CD4-positive, alpha-beta T cell treated with Interleukin-4 for 4 hours (primary cell): ENCODE measurements at places on chromosomes 7 and 10.

DNA sequence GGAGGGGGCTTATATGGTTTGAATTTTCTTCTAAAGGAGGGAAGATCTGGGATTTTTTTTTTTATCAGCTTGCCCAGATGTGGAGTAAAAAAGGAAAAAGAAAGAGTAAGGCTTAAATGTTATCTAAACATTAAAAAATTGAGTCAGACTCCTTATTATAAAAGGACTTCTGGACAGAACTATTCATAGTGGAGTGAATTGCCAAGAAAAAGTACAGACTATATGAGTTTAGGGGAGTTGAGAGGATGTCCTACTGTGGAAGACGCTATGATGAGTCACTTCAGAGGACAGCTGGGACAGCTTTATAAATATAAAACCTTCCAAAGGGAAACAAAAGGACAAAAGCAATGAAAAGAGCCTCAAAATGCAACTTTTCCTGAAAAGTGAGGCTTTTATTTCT lies 73.0 kb downstream of the TFPI2 start:
- DNase-seq = no peak

GRCh38 chr10:104368381-104368780 lies 14.7 kb downstream of the CFAP58 start:
- DNase-seq = no peak

- no peak for DNase-seq
These were observed 130.3 kb downstream of the ST7 start for GRCh38 chr7:117083648-117084047.

DNA sequence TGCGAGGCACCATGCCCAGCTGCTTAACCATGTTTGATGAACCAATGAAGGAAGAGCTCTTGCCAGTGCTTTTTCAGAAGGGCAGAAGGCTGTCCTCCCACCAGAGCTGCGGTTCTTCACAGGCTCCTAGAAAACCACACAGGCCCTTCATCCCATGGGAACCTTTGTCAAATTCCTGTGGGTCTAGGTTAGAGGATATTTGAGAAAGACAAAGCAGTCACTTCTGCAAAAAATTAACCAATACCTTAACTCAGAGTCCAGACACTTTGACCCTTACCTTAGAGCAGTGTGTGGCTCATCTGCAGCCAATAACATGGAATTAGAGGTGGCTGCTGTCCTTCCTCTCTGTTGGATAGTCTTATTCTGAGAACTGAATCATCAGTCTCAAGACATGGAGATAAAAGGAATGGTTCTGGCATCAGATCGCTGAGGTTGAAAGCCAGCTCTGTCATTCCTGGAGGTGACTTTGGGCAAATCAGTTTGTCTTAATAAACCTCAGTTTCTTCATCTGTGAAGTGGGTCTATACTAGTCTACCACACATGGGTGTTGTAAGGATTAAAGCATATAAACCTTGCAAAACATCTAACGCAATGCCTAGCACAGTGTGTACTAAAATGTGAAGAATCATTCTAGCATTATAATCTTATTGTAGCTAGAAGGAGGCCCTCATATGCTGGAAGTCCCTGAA lies 65.1 kb upstream of the PIP4K2A start:
- DNase-seq = no peak

DNA sequence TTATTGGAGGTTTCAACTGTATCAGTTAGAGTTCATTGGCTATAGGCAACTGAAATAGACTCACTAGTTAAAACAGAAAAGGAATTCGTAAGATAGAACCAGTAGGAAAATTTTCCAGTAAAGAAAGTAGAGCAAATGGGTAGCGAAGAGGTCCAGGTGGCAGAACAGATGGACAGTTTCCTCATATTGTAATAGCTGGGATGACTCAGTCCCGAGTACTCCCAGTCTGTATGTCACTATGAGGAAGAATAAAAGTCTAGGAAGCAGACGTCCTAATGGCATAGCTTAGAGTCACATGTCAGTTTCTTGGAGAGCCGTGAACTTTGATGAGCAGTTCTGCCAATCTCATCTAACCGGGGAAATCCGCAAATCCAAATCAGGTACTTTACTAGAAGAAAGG lies 95.3 kb downstream of the RNF32 start:
- no peak for DNase-seq

DNA sequence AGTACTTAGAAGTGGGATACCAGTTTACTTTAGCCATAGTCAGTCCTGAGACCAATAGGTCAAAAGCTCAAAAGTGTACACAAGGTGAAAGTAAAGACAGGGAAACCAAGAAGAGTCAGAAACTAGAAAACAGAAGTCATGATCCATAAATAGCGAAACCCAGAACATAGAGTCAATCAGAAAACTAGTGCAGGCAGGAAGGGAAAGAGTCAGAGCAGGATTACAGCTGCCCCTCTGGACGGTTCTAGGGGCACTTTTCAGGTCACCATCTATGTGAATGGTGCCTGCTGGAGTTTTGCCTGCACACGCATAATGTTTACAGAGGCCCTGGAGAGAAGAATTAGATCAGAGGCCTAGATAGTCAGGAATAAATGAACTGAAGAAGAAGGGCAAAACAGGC lies 22.4 kb upstream of the DMTF1 start:
- no peak for DNase-seq

- DNase-seq = no peak
These were observed 180.2 kb downstream of the FRMD4A start for GRCh38 chr10:14150526-14150925.

- DNase-seq = no peak
These were observed 191.3 kb upstream of the ADARB2 start for GRCh38 chr10:1928606-1929005.

- no peak for DNase-seq
These were observed 23.6 kb downstream of the ABI1 start for GRCh38 chr10:26837139-26837538.

DNA sequence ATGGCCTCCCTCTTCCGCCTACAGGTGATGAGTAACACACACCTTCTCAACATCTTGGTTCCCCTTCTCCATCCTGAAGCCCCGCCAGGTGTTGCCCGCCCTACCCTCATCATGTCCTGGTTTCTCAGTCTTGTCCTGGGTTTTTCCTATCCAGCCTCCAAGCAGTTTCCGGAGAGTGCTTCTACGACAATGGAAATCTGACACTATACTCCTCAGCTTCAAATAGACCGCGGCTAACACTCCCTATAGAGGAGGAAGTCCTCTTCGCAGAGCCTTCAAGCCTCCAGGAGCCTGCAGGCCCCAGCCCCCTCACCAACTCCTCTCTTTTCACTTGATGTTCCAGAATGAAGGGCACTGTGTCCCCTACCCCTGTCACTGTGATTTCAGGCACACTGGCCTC lies 147.4 kb downstream of the PRPF18 start:
- no peak for DNase-seq

- no peak for DNase-seq
These were observed 23.6 kb downstream of the HECW1 start for GRCh38 chr7:43136064-43136463.

DNA sequence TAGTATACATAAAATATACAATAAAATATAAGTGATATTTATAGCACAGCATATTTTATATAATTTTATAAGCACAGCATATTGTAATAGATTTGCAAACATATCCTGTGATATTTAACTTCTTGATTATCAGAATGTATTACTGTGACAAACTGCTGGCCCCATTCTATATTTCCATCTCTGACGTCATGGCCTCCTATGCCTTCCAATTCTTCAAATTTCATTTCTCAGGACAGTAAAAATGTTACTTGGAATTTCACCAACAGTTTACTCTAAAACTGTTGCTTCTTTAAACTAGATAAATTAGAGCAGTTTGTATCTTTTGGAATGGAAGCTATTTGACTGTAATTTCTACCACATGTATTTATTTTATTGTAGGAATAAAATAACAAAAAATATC lies 102.5 kb upstream of the SLC25A13 start:
- DNase-seq = no peak

DNA sequence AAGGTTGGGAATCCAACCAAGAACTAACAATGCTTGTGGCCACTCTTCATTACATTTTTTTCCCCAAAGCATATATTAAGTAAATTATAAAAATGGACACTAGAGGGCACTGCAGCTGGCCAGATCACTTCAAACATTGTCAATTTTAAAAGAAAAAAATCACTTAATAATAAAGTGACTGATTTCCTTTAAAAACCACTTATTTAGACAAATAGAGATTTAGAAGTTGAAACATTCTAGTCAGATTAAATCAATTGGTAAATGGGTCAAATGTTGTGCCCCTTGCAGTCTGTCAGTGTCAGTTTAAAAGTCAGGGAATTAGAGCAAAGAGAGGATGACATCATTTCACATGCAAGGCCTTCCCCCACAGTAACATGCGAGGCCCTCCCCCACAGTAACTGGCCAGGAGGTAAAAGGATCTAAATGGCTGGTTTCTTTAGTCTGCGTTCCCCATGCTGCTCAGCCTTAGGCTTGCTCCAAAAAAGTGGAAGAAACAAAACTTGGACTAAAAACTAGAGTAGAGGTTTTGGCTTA lies 177.9 kb downstream of the SKAP2 start:
- peak; percentile 60 for DNase-seq

DNA sequence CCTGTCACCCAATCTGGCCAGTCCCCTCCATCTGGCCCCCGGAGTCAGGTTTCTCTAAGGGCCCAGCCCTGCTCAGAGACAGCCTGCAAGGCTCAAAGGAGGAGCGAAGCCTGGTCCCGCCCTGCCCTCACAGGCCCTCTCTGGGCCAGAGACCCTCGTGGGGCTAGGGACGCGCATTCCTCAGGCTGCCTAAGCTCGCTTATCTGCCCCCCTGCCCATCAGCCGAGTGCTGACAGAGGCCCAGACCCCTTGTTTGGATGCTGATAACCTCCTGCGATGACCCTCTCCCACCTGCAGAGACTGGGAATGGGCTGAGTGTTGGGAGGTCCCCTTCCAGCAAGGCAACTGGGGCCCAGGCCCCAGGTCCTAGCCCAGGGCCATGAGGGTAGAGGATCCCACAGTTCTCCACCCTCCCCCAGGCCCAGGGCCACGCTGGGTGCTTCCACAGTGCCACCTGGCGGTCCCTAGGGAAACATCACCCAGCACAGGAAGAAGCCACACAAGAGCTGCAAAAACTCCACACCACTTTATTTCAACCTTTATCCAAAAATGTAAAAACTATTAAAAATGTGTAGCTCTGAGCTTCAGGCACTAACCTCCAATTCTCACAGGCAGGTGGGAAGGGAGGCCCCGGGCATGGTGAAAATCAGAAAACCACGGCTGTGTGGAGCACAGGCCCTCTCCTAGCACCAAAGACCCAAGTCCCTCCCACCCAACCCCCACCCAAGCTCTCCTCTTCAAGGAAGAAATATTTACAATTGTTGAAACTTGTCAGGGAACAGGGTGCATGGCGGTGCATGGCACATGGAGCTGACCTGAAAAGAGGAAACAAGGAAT lies 2.2 kb downstream of the NPM3 start:
- peak; percentile 70 for DNase-seq

DNA sequence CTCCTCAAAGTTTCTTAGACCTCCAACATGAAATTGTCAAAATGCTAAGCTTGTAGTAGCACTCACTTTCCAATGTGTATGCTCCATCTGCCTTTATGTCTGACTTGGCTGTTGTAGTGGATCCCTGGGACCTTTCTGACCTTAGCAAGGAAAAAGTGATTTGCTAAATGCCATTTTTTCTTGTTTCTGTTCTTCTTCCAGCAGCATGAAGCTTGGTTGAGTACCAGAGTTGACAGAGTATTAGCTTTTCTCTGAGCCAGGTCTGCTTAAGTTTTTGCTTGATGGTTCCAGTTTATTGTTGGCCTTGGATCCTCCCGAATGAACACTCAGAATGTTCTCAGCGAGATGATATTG lies 168.7 kb downstream of the SND1 start:
- no peak for DNase-seq
